ENCODE measurements at places on chromosomes 4 and X. TPM values are rescaled to one million over a fixed set of nuclear protein-coding genes. Genes with fewer than 3 reads are reported as not detected.

The NDUFC1 gene
- 61.3 TPM for total RNA-seq

The TMEM255A gene
- total RNA-seq = not detected

The C4orf36 gene
- not detected for total RNA-seq

The IL3RA gene
- 0.29 TPM for total RNA-seq

The DGAT2L6 gene
- total RNA-seq = not detected

The NHSL2 gene
- total RNA-seq = 0.10 TPM
